ENCODE measurements at places on chromosomes 2 and 18. TPM values are rescaled to one million over a fixed set of nuclear protein-coding genes. Genes with fewer than 3 reads are reported as not detected.

- H3K4me3 ChIP-seq = no peak overlapping the region
- no peaks in the 10 kb centered on the region for H3K36me3 ChIP-seq
- peak overlapping the region; percentile 44 for H3K27ac ChIP-seq
- H3K4me1 ChIP-seq = peaks cover 26% of the 10 kb centered on the region
- no peak for DNase-seq
- no peaks in the 10 kb centered on the region for H3K27me3 ChIP-seq
Observed at GRCh38 chr2:77013457-77013856, 508.7 kb downstream of the LRRTM4 start.

GRCh38 chr2:2633017-2633416 lies 301.9 kb upstream of the MYT1L start:
- no peak overlapping the region for H3K4me3 ChIP-seq
- H3K36me3 ChIP-seq = no peaks in the 10 kb centered on the region
- no peak overlapping the region for H3K27ac ChIP-seq
- peaks cover 14% of the 10 kb centered on the region for H3K27me3 ChIP-seq
- H3K4me1 ChIP-seq = no peaks in the 10 kb centered on the region

- no peak for DNase-seq
- no peaks in the 10 kb centered on the region for H3K36me3 ChIP-seq
- H3K27me3 ChIP-seq = peaks cover 5% of the 10 kb centered on the region
- no peak overlapping the region for H3K4me3 ChIP-seq
- peaks cover 10% of the 10 kb centered on the region for H3K4me1 ChIP-seq
- no peak overlapping the region for H3K27ac ChIP-seq
Observed at GRCh38 chr18:24801001-24801400, 340.6 kb downstream of the HRH4 start.

- H3K27ac ChIP-seq = peak overlapping the region; percentile 93
- H3K27me3 ChIP-seq = peaks cover 9% of the 10 kb centered on the region
- H3K4me3 ChIP-seq = peak overlapping the region; percentile 4
- DNase-seq = no peak
- peaks cover 48% of the 10 kb centered on the region for H3K4me1 ChIP-seq
Observed at GRCh38 chr2:60094450-60094929, 459.0 kb downstream of the BCL11A start.

- no peak overlapping the region for H3K4me3 ChIP-seq
- no peak for DNase-seq
- H3K4me1 ChIP-seq = peaks cover 5% of the 10 kb centered on the region
- no peaks in the 10 kb centered on the region for H3K36me3 ChIP-seq
Observed at GRCh38 chr2:110853516-110853915, 121.1 kb downstream of the ACOXL start.

DNA sequence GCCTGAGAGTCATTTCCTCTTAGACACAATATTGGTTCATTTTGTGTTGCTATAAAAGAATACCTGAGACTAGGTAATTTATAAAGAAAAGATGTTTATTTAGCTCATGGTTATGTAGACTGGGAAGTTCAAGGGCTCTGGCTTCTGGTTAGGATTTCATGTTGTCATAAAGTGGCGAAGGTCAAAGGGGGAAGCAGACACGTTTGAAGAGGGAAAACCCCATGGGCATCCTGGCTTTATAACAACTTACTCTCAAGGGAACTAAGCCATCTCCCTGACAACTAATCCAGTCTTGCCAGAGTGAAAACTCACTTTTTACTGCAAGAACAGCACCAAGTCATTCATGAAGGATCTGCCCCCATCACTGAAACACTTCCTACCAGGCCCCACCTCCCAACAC lies 89.7 kb upstream of the RNF152 start:
- no peaks in the 10 kb centered on the region for H3K4me1 ChIP-seq
- H3K4me3 ChIP-seq = no peak overlapping the region
- H3K27me3 ChIP-seq = no peaks in the 10 kb centered on the region
- DNase-seq = no peak
- no peak overlapping the region for H3K27ac ChIP-seq

GRCh38 chr2:239226677-239227581 lies 173.9 kb downstream of the HDAC4 start:
- no peak overlapping the region for H3K4me3 ChIP-seq
- DNase-seq = no peak
- H3K36me3 ChIP-seq = no peaks in the 10 kb centered on the region
- peak overlapping the region; percentile 8 for H3K27ac ChIP-seq
- peaks cover 24% of the 10 kb centered on the region for H3K4me1 ChIP-seq

Gene AMMECR1L
- 23.1 TPM for total RNA-seq

Gene CCDC141
- 14.8 TPM for total RNA-seq

Gene ZAP70
- 2.6 TPM for total RNA-seq
